Aorta (tissue), 5 donors: ENCODE measurements at places on chromosomes 12 and 14. TPM values are rescaled to one million over a fixed set of nuclear protein-coding genes. Genes with fewer than 3 reads are reported as not detected.

The RNASE2 gene
- total RNA-seq = 4.5 TPM

GRCh38 chr14:33561488-33562175 is 389.2 kb downstream of the EGLN3 start:
- no peaks in the 10 kb centered on the region for H3K4me1 ChIP-seq
- H3K27me3 ChIP-seq = no peaks in the 10 kb centered on the region
- no peaks in the 10 kb centered on the region for H3K36me3 ChIP-seq
- H3K4me3 ChIP-seq = no peak overlapping the region

DNA sequence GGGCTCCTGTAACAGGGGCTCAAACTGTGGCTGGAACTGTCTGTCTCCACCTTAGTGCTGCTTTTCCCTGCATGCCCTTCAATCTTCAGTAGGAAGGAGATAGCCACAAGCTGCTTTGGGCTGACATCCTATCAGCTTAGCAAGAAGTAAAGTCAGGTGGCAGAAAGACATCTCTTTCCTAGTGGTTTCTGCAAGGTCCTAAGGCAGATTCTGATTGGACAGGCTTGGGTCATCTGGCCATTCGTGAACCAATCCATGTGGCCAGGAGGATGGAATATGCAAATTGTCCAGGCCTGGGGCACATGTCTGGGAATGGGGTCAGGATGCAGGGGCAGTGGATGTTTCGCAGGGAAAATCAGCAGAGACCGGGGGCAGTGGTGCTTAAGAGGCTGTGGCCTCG is 5.2 kb downstream of the RITA1 start:
- no peaks in the 10 kb centered on the region for H3K27me3 ChIP-seq
- H3K4me3 ChIP-seq = no peak overlapping the region
- peaks cover 2% of the 10 kb centered on the region for H3K4me1 ChIP-seq
- no peaks in the 10 kb centered on the region for H3K36me3 ChIP-seq

DNA sequence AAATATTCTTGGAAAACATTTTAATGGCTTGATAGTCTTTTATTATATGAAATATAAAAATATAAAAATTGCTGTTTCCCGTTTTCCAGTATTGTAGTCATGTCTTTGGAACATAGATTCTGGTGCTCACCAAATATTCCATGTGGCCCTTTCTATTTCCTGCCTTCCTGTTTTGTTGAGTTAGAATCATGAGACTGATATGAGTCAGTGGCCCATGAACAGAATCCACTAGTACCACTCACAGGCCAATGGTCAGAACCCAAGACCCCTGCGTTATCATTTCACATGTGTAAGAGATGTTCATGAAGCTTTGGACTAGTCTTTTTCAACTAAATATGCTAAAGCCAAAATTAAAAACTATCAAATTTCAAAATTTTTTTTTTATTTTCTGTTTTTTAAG is 56.9 kb downstream of the BICD1 start:
- H3K4me1 ChIP-seq = no peaks in the 10 kb centered on the region
- no peaks in the 10 kb centered on the region for H3K27me3 ChIP-seq
- DNase-seq = no peak
- no peak overlapping the region for H3K27ac ChIP-seq
- H3K4me3 ChIP-seq = no peak overlapping the region

- H3K4me1 ChIP-seq = no peaks in the 10 kb centered on the region
- H3K27me3 ChIP-seq = no peaks in the 10 kb centered on the region
- H3K36me3 ChIP-seq = no peaks in the 10 kb centered on the region
- H3K27ac ChIP-seq = no peak overlapping the region
- DNase-seq = no peak
Observed at GRCh38 chr12:71896205-71896882, 42.3 kb upstream of the TPH2 start.
